Astrocyte of the spinal cord (primary cell): ENCODE measurements at places on chromosomes 4 and X.

DNA sequence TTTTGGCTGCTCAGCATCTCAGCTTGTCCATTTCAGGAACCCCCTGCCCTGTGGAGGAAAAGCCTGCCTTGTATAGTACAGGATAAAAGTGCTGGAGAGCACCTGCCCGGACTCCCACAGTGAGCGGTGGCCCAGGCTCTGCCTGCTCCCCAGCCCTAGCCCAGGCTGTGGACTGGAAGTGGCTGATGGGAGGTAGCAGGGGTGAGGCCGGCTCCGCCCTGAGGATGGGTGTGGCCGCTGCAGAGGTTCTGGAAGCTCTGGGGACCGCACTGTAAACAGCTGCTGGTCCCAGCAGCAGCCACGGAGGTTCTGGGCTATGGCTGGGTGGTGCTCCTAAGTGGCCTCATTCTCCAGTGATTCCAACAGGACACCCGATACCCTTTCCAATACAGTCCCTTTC, 56.6 kb upstream of the HELT start:
- no peak for DNase-seq

DNA sequence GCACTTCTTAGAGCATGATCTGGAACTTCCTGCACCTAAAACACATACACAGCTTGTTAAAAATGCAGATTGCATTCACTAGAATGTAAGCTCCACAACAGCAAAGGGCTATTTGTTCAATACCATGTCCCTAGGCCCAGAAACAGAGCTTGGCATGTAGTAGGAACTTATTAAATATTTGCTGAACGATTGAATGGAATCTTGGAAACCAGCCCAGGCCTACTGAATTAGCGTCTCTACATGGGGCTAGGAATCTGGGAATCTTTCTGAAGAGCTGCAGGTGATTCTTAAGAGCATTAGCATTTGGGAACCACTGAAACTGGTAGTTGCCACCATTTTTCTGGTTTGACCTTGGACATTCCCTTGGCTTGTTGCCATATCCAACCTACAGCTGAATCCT, 234.1 kb downstream of the STIM2 start:
- DNase-seq, result no peak

DNA sequence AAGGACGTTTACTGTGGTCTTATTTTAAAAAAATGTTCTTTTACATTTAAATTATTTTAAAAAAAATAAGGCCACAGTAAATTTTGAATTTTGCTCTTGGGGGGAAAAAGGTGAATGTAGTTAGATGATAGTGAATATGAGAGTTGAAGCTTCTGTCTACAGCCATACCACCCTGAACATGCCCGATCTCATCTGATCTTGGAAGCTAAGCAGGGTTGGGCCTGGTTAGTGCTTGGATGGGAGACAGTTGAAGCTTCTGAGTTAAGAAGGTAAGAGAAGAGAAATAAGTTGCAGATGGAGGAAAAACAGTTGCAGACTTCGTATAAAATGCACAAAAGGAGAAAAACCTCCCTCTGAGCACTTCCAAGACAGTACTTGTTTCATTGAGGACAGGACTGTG, 115.6 kb upstream of the NR3C2 start:
- no peak for DNase-seq

DNA sequence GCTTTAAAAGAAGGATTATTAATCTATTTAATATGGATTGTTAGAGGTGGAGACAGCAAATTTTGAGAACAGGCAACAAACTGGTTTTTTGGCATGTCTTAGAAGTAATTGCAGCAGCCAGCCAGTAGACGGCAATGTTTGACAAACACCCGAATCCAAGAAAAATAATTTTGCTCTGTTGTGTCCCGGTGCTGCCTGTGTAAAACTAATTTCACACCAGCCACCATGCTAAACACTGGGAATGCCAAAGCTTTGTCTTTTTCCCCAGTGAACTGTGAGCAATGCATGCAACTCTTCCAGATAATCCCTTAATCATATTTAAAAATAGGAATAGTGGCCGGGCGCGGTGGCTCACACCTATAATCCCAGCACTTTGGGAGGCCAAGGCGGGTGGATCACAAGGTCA, 25.9 kb downstream of the SMIM31 start:
- peak; percentile 46 for DNase-seq
